Activated CD4-positive, alpha-beta T cell treated with anti-CD3 and anti-CD28 coated beads for 36 hours (primary cell): ENCODE measurements at places on chromosomes 5 and 9. TPM values are rescaled to one million over a fixed set of nuclear protein-coding genes. Genes with fewer than 3 reads are reported as not detected.

The GBGT1 gene
- 3.8 TPM for total RNA-seq

The SARDH gene
- 8.2 TPM for total RNA-seq

The CDC20B gene
- not detected for total RNA-seq

The SLC6A19 gene
- not detected for total RNA-seq

The CNTNAP3 gene
- total RNA-seq, result not detected

The NMRK1 gene
- 29.2 TPM for total RNA-seq

The FYB1 gene
- total RNA-seq, result 109 TPM

The ANXA2R gene
- 4.6 TPM for total RNA-seq

The TNC gene
- total RNA-seq, result 0.90 TPM

The ORM2 gene
- not detected for total RNA-seq

The DHFR gene
- total RNA-seq, result 107 TPM

The CTNNAL1 gene
- 16.4 TPM for total RNA-seq

The ADRA1B gene
- not detected for total RNA-seq
